ENCODE measurements at places on chromosomes 2 and 18. TPM values are rescaled to one million over a fixed set of nuclear protein-coding genes. Genes with fewer than 3 reads are reported as not detected.

The IL37 gene
- total RNA-seq, result not detected

The NYAP2 gene
- not detected for total RNA-seq

The RBM43 gene
- total RNA-seq, result 3.8 TPM

The CD8B2 gene
- total RNA-seq, result not detected

The TSGA10 gene
- 9.8 TPM for total RNA-seq

The CFAP53 gene
- 0.13 TPM for total RNA-seq

The CBLN2 gene
- 0.07 TPM for total RNA-seq

The CYS1 gene
- total RNA-seq, result 1.4 TPM

The OST4 gene
- 568 TPM for total RNA-seq

The BOK gene
- 37.5 TPM for total RNA-seq

The MARCHF4 gene
- total RNA-seq, result 64.6 TPM

The IL36RN gene
- 0.59 TPM for total RNA-seq

The HES6 gene
- 13.9 TPM for total RNA-seq

The DES gene
- total RNA-seq, result not detected

The CCDC102B gene
- 0.42 TPM for total RNA-seq

The DSEL gene
- total RNA-seq, result 0.29 TPM

The CDKL4 gene
- not detected for total RNA-seq

The MC2R gene
- total RNA-seq, result not detected

The SFTPB gene
- total RNA-seq, result 0.37 TPM

The NUP35 gene
- total RNA-seq, result 34.4 TPM

The RBM44 gene
- 0.33 TPM for total RNA-seq

The SP110 gene
- 6.3 TPM for total RNA-seq

The CYP27C1 gene
- total RNA-seq, result 4.3 TPM

The LCT gene
- 0.03 TPM for total RNA-seq

The AQP12A gene
- total RNA-seq, result not detected

The DLX1 gene
- 4.3 TPM for total RNA-seq

The CYP27A1 gene
- total RNA-seq, result 0.10 TPM

The ZNF638 gene
- total RNA-seq, result 65.9 TPM

The WNT10A gene
- not detected for total RNA-seq

The SCN7A gene
- total RNA-seq, result not detected

The SP5 gene
- not detected for total RNA-seq

The HSBP1L1 gene
- 13.2 TPM for total RNA-seq

The SMC6 gene
- total RNA-seq, result 29.8 TPM

The SRD5A2 gene
- not detected for total RNA-seq

The TBC1D8 gene
- 50.6 TPM for total RNA-seq

The TRABD2A gene
- 10.1 TPM for total RNA-seq

The CNTNAP5 gene
- total RNA-seq, result not detected

The FBXO36 gene
- total RNA-seq, result 1.2 TPM

The EPHA4 gene
- 0.53 TPM for total RNA-seq

The C2orf81 gene
- total RNA-seq, result 3.5 TPM

The DYNAP gene
- not detected for total RNA-seq

The ALLC gene
- total RNA-seq, result not detected

The SIX3 gene
- total RNA-seq, result 0.32 TPM

The DNER gene
- 7.0 TPM for total RNA-seq

The CSRNP3 gene
- not detected for total RNA-seq

The TWSG1 gene
- 16.4 TPM for total RNA-seq

The PSMA8 gene
- total RNA-seq, result not detected

The CLEC4F gene
- not detected for total RNA-seq

The SCYGR4 gene
- total RNA-seq, result not detected

The SUMO1 gene
- total RNA-seq, result 156 TPM

The CPLX4 gene
- not detected for total RNA-seq

The DTNA gene
- total RNA-seq, result 0.18 TPM

The CPSF3 gene
- total RNA-seq, result 45.3 TPM

The NMUR1 gene
- total RNA-seq, result not detected

The MRO gene
- 0.18 TPM for total RNA-seq

All from A549 treated with RU486 at 1 μM for 4 hours (cell line).